ENCODE measurements at places on chromosomes 13 and 19. TPM values are rescaled to one million over a fixed set of nuclear protein-coding genes. Genes with fewer than 3 reads are reported as not detected.
A peak's percentile ranks its signal among the peaks of the same experiment; 100 is the strongest.

The ZNF211 gene
- total RNA-seq, result 7.9 TPM

The SIGLEC10 gene
- not detected for total RNA-seq

The ZNF547 gene
- 1.6 TPM for total RNA-seq

The MUC16 gene
- total RNA-seq, result not detected

The CYP2B6 gene
- total RNA-seq, result not detected

The CYP4F12 gene
- not detected for total RNA-seq

DNA sequence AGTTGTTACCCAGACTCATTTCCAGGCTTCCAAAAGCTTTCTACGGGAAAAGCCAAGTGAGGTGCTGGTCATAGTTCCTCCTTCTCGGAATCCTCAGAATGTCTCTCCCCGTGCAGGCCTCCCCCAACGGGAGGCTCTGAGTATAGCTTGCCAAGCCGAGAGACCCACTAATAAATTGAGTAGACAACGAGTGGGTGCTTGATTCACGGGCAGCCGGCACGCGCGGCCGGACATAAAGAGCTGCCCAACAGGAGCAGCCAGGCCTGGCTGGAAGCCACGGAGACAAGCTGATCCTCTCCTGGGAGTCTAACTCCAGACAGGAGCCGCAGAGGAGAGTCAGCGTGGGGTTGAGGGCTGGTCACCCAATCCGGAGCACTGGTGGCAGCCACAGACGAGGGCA, 43.4 kb upstream of the MEDAG start:
- no peak for DNase-seq

DNA sequence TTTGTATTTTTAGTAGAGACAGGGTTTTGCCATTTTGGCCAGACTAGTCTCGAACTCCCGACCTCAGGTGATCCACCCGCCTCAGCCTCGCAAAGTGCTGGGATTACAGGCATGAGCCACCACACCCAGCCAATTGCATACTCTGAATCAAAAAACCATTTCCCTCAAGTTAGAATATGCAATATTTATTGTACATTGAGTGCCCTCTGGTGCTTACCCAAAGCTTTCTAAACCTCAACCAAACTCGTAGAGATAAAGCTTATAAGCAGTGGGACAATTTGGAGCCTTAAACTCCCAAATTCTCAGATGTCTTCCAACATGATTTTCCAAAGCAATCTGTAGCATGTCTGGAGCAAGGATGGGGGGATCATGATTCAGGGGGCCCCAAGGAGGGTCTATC, 22.4 kb downstream of the RFXAP start:
- no peak for DNase-seq

GRCh38 chr13:43268632-43269031, 245.2 kb downstream of the DNAJC15 start:
- no peak for DNase-seq

- no peak for DNase-seq
Measured at GRCh38 chr13:80010286-80010831, 330.6 kb downstream of the SPRY2 start.

DNA sequence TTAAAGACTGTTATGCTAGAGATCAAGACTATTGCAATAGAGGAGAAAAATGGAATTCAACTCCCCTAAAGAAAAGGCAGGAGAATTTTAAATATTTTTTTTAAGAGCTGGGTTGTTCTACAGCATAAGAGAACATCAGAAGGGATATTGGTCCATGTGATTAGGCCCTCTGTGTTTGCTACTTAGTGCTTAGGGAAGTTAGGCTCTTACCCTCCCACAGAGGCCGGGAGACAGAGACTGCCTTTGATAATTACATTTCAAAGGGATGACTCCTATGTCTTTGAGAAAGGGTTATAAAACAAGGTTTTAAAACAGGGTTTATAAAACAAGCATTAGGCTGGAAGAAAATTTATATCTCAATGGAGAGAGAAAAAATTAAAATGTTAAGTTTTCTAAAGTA, 1248.1 kb upstream of the PCDH20 start:
- DNase-seq, result no peak

GRCh38 chr13:47129461-47129860, 232.6 kb upstream of the HTR2A start:
- no peak for DNase-seq

DNA sequence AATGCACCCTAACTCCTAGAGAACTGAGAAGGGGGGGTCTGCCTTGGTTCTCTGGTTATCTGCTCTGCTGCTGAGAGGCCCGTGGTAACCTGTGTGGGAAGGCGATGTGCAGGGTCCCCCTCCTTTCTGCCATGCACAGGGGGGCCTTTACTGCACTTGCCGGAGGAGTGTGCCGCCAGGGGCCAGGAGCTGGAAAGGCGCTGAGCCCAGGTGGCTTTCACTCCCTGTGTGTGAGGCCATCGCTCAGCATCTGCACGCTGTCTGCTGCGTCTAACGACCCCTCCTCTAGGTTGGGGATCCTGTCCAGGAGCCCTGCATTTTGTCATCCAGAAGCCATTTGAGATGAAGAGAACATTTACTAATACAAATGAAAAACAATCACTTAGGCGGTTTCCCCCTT, 37.0 kb upstream of the TEX29 start:
- DNase-seq, result no peak

- no peak for DNase-seq
Measured at GRCh38 chr13:51815848-51816247, 11.9 kb upstream of the DHRS12 start.

GRCh38 chr19:18915639-18916038, 3.5 kb downstream of the COPE start:
- peak; percentile 45 for DNase-seq

DNA sequence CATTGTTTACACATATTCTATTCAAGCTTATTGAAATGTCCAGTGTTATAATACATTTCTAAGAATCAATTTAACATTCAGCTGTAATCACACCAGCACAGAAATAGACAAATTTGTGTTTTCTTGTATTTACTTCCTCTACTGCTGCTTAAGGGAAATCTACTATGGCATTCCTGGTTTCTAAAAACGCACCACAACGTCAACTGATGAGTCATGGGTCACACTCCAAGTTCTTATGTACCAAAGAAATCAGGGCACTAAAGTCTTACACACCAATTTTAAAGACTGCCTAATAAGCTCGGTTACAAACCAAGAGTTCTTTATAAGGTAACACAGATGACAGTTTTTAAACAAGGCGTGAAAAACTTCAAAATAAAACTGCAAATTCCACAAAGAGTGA, 13.2 kb downstream of the LNX2 start:
- DNase-seq, result peak; percentile 67

Data from HFFc6 (cell line).